ENCODE measurements at places on chromosomes 6 and 20.

GRCh38 chr6:33329058-33329457 lies 11.5 kb upstream of the ZBTB22 start:
- DNase-seq = no peak

DNA sequence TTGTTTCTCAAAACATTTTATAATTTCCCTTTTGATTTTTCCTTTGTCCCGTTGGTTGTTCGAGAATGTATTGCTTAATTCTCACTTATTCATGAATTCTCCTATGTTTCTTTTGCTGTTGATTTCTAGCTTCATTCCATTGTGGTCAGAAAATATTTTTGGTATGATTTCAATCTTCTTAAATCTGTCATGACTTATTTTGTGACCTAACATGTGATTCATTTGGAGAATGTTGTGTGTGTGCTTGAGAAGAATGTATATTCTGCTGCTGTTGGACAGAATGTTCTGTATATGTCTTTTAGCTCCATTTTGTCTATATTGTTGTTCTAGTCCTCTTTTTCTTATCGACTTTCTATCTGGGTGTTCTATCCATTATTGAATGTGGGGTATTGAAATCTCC lies 286.2 kb upstream of the RNF217 start:
- no peak for DNase-seq

DNA sequence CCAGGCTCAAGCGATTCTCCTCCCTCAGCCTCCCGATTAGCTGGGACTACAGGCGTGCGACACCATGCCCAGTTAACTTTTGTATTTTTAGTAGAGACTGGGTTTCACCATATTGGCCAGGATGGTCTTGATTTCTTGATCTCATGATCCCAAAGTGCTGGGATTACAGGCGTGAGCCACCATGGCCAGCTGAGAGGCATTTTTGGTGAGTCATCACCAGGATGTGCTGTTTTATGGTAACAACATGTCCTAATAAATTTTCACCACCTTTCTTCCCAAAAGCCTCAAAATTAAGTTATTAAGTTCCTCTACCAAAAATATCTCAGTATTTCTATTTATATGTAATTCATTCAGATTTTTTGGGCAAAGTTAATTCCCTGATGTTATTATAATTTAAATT lies 53.5 kb downstream of the COL21A1 start:
- no peak for DNase-seq

DNA sequence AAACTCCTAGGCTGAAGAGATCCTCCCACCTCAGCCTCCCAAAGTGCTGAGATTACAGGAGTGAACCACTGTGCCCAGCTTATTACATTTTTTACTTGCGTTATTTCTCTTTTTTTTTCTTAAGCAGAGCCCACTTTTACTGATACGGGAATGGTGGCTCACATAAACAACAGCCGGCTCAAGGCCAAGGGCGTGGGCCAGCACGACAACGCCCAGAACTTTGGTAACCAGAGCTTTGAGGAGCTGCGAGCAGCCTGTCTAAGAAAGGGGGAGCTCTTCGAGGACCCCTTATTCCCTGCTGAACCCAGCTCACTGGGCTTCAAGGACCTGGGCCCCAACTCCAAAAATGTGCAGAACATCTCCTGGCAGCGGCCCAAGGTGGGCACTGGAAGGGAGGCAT lies 10.5 kb downstream of the CAPN11 start:
- no peak for DNase-seq

- DNase-seq = no peak
Observed at GRCh38 chr6:158009114-158009891, 27.6 kb downstream of the SYNJ2 start.

- no peak for DNase-seq
Observed at GRCh38 chr6:37008484-37009465, 3.3 kb downstream of the FGD2 start.

GRCh38 chr20:56831795-56832194 lies 202.7 kb downstream of the TFAP2C start:
- DNase-seq = no peak

DNA sequence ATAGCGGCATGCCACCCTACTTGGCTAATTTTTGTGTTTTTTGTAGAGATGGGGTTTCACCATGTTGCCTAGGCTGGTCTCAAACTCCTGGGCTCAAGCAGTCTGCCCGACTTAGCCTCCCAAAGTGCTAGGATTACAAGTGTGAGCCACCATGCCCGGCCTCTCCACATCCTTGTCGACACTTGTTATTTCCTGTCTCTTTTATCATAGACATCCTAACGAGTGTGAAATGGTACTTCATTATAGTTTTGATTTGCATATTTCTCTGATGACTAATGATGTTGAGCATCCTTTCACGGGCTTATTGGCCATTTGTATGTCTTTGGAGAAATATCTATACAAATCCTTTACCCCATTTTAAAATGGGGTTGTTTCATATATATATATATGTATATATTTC lies 39.0 kb upstream of the ASXL1 start:
- DNase-seq = no peak

DNA sequence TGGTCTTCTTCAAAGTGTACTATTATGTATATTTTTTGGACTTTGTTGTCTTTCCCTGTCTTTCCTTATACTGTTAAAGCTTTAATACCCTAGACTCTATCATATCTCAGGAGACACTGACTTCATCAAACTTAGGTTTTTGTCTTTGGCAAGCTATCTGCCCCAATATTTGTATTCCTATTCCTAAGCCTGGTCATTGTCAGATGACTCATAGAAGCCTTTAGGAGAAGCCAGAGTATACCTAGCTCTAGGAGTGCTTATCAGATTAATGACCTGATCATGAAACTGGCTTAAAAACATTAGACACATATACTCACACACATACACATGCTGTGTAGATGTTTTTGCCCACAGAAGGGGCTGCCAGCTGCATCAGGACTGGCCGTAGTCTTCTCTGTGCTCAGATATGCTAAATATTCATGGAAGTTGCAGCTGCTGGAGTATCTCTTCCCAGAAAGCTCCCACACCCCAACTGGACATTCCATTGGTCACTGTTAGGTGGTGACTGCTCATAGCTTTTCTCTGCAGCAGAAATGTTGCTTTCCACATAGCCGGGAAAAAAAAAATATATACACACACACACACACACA lies 102.0 kb downstream of the ANKS1A start:
- no peak for DNase-seq

GRCh38 chr6:16217156-16217721 lies 21.1 kb upstream of the GMPR start:
- DNase-seq = no peak

DNA sequence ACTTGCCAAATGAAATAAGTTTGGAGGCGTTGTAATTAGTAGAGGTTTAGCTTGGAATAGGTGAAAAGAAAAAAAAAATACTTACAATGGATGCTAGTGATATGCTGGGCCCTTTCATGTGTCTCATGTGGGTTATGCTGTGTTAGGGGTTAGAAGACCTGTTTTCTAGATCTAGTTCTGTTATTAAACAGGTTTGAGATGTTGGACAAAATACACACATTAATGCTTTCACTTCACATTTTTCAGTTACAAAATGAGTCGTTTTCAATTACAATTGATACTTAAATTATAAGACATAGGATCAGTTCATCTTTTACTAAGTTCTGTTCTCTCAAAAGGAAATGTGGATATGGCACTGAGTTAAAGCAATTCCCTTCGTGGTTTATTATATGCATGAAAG lies 509.8 kb downstream of the EPM2A start:
- no peak for DNase-seq

DNA sequence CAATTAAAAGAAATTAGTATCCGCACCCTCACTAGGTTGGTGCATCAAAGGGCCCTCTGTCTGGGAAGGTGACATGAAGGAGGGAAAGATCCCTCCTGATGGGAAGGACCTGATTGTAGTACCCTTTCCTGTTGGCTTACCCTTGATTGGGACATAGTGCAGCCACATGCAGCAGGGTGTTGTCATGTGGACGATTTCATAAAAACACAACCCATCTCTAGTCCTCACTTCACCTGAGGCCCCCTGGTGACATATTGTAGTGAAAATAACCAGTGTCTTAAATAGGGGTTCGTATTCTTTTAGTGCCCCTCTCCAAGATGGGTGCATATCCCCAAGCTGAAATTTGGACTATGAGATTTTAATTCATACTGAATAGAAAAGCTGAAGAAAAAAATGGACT lies 97.3 kb downstream of the SLX4IP start:
- DNase-seq = no peak

GRCh38 chr6:63941747-63942470 lies 306.3 kb downstream of the PHF3 start:
- no peak for DNase-seq

DNA sequence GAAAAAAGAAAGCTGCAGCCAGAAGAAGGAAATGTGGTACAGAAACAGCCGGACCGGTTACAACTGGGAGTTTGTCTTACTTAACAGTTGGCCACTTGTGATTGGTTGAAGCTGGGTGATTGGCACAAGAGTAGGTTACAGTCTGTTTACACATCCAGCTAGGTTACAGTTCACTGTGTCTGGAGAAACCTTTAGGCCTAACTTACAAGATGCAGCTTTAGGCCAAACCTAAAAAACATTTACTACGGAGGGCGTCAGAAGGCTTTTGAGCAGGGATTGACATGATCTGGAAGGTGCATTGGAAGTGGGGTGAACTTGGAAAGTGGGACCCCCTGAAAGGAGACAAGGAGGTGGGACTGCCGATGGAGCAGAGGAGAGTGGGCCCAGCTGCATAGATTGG lies 122.3 kb downstream of the BANF2 start:
- DNase-seq = no peak

- no peak for DNase-seq
Observed at GRCh38 chr6:2127484-2127911, 117.9 kb downstream of the GMDS start.

Measured in left forelimb (tissue), 1 donor.